ENCODE measurements at places on chromosomes 3 and 15.
A peak's percentile ranks its signal among the peaks of the same experiment; 100 is the strongest.

DNA sequence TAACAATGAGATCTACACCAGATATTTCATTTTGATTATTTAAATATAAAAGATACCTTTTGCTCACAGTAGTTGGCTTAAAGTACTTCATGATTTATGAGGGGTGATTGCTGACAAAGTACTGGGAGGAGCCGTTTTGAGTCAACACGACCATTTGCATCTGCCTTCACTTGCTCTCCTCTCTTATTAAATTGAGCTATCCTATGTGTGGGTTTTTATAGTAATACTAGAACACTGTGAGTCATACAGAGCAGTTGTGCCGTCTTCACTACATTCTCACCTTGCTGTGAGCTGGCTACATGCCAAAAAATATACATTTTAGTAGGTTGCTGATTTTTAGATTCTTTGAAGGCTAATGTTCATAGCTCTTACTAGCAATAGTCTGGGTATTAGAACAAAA is 161.2 kb downstream of the ALCAM start:
- no peak for DNase-seq

GRCh38 chr3:10625323-10625722 is 119.9 kb upstream of the ATP2B2 start:
- DNase-seq, result no peak

DNA sequence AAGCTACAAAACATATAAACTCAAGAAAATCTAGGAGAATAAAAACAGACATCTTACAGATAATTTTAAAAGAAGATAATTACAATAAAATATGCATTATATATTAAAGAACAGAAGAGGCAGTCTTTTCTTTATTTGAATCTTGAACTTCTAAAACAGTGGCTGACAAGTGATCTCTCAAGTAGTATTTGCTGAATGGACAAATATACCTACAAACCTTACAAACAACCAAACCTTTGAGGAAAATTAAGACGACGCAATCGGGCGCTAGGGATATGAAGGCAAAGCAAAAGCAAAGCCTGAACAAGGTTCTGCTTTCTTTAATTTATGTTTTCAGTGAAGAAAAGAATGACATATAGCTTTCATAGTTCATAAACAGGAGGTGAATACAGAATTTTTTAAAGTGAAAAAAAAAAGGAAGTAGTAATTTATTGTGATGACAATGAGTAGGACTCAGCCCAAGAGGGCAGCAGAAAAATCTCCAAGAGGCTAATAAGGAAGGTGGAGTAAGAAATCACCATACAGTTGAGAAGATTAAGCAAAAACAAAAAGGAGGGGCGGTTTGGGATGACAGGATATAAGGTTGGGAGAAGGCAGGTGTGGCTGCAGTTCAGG is 347.8 kb downstream of the TBC1D5 start:
- no peak for DNase-seq

GRCh38 chr15:38189671-38190295 is 62.9 kb upstream of the SPRED1 start:
- no peak for DNase-seq

DNA sequence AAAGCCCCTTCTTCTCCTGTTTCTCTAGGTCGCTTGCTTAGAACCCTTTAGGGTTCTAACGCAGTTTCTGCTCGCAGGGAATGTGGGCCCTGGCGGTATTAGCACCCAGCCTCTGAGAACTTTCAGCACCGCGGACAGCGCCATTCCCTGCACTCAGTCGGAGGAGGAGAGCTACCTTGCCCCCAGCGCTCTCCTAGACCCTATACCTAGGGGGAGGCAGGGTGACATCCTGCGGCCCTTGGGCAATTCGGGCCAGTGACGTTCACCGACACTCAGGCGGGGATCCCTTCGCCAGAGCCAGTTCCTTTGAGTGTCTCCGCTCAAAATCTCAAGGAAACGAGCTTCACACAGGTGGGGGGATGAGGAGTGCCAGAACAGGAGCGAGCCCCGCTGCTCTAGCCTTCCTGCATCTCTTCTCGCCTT is 1.3 kb downstream of the SLC7A14 start:
- DNase-seq, result peak; percentile 77

DNA sequence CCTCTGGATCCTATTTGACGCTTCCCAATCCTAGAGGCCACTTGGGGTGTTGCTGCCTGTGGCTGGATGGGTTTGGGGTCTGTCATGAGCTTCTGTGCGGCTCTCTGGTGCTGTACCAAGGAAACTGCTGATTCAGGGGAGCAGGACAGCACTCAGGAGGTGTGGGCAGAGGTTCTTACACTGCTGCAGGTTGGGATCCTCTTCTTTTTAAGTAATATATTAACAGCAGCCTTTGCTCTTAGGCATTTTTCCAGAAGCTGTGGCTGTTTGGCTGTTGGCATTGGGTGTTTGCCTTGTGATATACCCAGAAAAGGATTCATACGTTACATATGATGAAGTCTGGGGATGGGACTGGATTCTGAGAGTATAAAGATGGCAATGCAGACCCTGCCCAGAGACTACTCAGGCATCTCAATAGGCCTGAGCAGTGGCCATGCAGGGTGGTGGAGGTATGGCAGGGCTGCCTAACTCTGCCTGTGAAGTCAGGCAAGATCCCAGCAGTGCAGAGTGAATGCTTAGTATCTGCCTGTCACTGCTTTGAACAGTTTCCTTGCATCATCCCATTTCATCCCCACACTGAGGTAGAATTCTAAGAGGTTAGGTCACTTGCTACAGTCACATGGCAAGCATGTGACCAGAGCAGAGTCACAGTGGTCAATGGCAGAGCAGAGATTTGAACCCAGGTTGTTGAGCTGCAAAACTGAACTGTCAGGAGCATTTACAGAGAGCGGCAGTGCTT is 3.9 kb downstream of the ABHD6 start:
- DNase-seq, result no peak

- no peak for DNase-seq
Measured at GRCh38 chr15:55673287-55673686, 69.7 kb downstream of the PRTG start.

All from right forelimb (tissue), 1 donor.